ENCODE measurements at places on chromosomes 7 and 10.

DNA sequence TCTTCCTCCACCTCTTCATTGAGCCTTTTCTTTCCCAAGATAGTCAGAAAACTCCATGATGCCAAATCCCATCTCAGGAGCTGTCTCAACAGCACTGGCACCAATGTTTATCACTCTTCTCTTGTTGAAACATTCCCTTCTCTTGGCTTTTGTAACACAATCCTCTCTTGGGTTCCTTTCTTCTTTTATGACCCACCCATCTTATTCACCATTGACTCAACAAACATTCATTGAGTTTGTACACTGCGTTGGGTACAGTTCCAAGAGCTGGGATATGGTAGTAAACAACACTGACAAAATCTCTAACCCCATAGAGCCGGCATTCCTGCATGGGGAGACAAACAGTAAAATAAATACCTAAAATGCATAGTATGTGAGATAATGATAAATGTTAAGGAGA, 577.5 kb downstream of the INHBA start:
- DNase-seq: no peak

GRCh38 chr10:7797582-7797981, 9.6 kb downstream of the ATP5F1C start:
- peak; percentile 15 for DNase-seq

GRCh38 chr10:109976681-109977080, 31.1 kb upstream of the ADD3 start:
- peak; percentile 10 for DNase-seq

GRCh38 chr10:70903262-70903921, 15.0 kb upstream of the PCBD1 start:
- DNase-seq: peak; percentile 57

DNA sequence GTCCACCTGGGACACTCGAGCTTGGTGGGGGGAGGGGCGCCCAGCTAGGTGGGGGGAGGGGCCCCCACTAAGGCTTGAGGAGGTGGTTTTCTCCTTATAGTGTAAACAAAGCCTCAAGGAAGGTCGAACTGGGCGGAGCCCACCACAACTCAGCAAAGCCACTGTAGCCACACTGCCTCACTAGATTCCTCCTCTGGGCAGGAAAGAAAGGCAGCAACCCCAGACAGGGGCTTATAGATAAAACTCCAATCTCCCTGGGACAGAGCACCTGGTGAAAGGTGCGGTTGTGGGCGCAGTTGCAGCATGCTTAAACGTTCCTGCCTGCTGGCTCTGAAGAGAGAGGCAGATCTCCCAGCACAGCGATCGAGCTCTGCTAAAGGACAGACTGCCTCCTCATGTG, 133.1 kb downstream of the SNX13 start:
- DNase-seq: no peak

- DNase-seq: no peak
These were observed 56.7 kb downstream of the NPY start for GRCh38 chr7:24340727-24341126.

GRCh38 chr7:7868572-7868899, 100.1 kb upstream of the GLCCI1 start:
- no peak for DNase-seq

- DNase-seq: no peak
These were observed 225.3 kb downstream of the PTEN start for GRCh38 chr10:88088441-88089340.

DNA sequence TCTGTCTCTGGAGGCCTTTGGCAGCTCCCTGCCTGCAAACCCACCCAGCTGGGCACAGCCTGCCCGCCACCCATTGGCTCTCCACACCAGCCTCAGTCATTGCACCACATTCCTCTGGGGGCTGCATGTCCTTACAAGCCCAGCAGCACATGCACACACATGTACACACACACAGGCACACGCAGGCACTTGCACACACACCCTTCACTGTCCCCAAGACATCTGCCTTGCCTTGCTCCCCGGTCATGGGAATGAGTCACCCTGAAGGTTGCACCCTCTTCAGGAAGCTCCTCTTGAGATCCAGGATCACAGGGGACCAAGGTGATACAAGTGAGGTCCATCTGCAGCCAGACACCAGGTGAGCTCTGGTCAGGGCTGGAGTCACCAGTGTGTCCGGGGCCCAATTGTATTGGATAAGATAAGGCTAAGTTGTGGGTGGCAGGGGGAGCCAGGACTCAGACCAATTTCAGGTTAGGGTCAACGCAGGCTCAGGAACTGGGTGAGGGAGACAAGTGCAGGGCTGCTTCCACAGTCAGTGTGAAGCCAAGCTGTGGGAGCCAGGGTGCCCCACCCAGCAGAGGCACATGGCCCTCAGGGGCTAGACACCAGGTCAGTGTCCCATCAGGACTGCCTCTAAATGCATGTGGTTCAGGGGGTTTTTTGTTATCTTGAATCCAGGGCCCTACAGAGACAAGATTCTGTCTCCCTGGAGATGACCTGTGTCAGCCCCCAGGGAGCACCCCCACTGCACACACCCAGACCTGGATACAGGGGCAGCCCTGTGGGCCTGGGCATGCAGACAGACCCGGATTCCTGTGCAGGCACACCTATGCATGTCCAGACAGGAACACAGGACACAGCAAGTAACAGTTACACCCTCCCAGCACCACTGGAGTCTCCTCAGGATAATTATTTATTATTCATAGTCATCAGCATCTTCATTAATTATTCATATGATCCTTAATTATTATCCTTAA, 33.8 kb downstream of the KCNH2 start:
- no peak for DNase-seq

DNA sequence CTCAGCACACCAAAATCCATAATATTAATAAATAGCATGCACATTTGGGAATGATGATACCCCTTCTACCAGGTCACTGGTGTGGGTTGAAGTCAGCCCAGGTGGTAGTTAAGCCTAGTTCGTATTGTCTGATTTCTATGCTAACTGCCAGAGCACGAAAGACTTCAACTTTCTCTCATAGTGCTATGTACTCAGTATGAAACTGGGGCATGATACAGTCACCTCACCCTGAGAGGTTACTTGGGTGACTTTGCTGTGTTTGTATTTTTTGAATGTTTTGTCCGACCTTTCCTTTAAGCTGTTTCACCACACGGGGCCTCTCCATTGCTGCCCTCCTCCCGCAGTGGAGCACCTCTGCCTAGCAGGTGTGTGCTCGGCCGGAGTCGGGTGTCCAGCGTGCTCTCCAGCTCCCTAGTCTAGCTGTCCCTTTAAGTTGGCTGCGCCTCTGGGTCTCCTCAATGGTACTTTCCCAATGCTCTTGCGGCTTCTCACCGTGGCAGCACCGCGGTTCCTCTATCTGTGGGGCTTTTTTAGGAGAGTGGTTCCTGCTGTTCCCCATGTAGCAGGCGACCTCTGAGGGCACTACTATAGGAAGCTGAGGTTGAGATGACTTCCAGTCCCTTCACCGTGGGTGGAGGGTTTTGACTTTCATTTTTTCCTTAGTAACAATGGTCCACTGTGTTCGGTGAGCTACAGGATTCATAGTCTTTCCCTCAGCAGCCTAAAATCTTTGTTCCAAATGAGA, 524.0 kb upstream of the PFKP start:
- no peak for DNase-seq

GRCh38 chr10:119116326-119116951, 12.5 kb downstream of the DENND10 start:
- no peak for DNase-seq

- no peak for DNase-seq
These were observed 123.5 kb upstream of the BMPER start for GRCh38 chr7:33781796-33782195.

DNA sequence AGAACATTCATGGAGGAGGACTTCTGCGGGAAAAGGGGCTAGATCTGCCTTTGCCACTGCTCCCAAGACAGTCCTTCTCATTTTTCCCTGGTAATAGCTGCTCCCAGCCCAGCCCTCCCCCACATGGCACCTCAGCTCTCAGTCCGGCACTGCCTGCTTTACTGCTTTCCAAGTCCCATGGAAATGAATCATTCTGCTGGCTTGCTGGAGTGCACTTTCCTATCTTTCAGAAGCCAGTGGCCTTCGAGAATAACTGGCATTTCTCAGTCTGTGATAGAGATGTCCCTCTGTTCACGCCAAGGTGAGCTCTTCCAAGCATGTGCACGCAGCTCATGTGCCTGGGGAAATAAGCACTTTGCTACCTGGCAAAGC, 61.4 kb downstream of the SYPL1 start:
- no peak for DNase-seq

DNA sequence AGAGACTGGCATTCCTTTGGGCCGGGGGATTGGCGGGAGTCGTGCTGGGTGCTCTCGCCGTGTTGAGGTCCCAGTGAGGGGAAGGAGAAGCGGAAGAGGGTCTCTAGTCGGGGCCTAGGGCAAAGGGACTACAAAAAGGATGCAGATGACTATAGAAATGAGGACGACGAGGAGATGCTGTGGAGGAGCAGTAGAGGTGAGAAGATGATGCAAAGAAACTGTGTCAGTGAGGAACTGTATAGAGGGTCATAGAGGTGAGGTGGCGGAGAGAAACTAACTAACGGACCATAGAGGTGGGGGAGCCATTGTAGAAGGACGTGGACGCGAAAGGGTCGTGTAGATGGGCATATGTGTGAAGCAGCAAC, 324 bp downstream of the TWNK start:
- DNase-seq: no peak

DNA sequence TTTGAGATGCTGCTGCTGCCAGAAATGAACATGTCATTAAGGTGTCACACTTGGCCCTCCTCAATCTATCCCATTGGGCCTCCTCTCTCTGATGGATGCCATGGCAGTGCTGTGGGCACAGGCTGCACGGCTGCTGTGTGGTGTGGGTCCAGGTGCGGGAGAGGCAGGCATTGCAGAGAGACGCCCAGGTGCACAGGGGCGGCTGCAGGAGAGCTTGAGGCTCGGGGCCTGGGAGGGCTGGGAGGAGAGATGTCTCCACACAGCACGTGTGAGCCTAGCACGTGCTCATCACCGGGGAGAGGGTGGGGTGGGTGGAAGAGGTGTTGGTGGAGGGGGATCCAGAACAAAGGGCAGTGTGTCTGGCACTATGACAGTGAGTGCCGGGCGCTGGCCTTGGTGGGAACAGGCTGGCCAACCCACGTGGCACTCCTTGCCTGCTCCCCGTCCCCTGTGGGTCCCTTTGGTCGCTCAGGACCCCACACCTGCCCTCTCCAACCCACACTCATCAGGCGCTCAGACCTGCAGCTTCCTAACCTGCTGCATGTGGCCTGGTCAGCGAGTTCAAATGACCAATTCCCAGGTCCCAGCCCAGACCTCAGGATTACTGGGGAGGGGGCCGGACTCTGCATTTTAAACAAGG, 39.9 kb upstream of the BNIP3 start:
- no peak for DNase-seq

DNA sequence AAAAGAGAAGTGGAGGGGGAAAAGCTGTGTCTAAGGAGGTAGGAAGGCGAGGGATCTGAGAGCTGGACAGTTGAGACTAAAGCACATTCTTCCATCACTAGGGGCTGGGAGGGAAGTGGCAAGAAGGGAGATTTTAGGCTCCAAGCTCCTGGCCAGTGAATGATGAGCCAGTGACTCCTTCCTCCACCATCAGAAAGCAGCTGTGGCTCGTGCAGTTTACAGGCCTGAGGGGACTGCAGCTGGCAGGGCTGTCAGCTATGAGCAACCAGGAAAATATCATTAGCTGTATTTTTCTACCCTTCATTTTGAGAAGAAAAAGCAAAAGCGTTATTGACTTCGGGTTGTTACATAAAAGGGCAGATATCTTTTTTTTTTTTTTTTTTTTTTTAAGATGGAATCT, 60.7 kb downstream of the GPAM start:
- DNase-seq: no peak

DNA sequence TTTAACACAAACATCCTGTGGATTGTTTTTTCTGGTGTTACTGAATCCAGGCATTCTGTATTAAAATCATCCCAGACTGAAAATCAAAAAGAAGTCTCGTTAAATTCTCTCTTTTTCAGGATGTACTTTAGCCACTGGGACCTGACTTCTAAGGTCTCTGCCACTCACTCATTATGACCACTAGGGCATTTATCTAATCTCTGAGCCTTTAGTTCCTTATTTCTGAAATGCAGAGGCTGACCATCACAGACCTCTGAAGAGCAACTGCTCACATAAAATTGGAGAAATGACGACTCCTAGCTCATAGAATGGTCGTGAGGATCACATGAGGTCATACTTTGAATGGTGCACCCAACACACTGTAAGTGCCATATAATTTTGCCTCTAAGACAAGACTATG, 63.2 kb downstream of the KCNMA1 start:
- DNase-seq: peak; percentile 10

- DNase-seq: no peak
These were observed 344.0 kb downstream of the ARL4A start for GRCh38 chr7:13031468-13031867.
